ENCODE measurements at places on chromosomes 13 and 19. TPM values are rescaled to one million over a fixed set of nuclear protein-coding genes. Genes with fewer than 3 reads are reported as not detected.

THAP8 gene
- total RNA-seq: 2.0 TPM

C1QTNF9 gene
- total RNA-seq: not detected

NKPD1 gene
- total RNA-seq: 0.28 TPM

PGLYRP2 gene
- not detected for total RNA-seq

GRCh38 chr19:14165990-14166830 is 29.8 kb upstream of the ASF1B start:
- DNase-seq: no peak
- peaks cover 11% of the 10 kb centered on the region for H3K36me3 ChIP-seq
- H3K4me1 ChIP-seq: peaks cover 11% of the 10 kb centered on the region
- H3K27me3 ChIP-seq: no peaks in the 10 kb centered on the region

- H3K36me3 ChIP-seq: no peaks in the 10 kb centered on the region
- no peaks in the 10 kb centered on the region for H3K4me1 ChIP-seq
- no peak overlapping the region for H3K27ac ChIP-seq
- DNase-seq: no peak
Observed at GRCh38 chr13:43389573-43389972, 366.2 kb downstream of the DNAJC15 start.
